Brain pericyte (primary cell): ENCODE measurements at places on chromosomes 13 and 19.
A peak's percentile ranks its signal among the peaks of the same experiment; 100 is the strongest.

- DNase-seq = no peak
These were observed 175.1 kb upstream of the KL start for GRCh38 chr13:32840989-32841713.

DNA sequence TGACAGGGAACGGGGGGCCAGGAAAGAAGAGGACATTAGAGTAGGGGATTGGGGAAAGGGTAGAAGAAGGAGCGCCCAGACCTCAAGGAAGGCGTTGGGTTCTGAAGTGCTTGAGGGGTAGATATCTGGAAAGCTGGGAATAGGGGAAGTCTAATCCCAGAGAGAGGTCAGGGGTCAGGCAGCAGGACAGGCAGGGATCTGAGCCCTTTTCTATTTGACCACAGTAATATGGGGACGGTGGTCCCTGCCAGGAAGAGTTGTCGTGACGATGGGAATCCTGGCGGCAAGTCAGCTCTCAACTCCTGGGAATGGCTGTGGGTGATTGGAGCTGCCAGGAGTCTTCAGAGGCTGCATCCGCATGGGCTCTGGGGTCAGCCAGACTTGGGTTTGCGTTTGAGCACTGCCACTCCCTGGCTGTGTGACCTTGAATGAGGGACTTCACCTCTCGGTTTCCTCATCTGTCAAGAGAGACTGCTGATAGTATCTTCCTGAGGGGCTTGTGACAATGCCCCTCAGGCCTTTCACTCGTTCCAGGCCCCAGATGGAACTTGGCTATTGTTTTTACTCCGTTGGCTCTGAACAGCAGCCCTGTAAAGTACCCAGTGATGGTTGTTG, 1.3 kb downstream of the AP2A1 start:
- no peak for DNase-seq

DNA sequence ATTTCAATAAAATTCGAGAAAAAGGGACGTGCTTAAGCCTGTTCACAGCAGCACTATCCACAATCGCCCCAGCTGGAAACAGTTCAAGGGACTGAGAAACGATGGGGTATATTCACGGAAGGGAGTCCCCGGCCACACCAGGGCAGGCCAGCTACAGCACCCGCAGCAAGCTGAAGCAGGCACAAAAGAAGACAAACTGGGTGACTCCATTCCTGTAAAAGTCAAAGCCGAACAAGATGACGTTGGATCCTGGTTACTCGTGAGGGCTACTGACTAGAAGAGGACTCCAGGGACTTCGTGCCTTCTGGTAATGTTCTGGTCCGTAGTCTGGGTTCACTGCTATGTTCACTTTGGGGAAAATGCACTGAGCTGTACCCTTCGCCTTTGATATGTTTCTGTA, 57.6 kb downstream of the COL4A1 start:
- no peak for DNase-seq

DNA sequence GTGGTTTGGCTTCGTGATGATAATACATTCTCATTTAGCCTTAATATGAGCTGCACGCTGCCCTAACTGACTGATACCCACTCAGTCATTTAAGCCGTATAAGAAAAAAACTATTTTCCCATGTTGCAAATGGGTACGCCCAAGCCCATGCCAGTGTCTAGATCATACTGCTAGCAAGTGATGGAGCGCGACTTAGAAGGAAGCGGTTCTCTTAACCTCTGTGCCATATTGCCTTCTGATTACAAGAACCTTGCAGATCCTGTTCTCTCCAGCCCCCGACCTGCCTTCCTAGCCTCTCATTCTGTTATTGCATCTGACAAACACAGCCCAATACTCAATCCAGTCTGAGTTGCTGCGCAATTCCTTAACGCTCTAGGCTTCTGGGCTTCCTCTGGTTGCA, 603 bp downstream of the GPALPP1 start:
- no peak for DNase-seq

- no peak for DNase-seq
These were observed at the start of gene APC2 for GRCh38 chr19:1449467-1450442. Gene APC2, plus strand, starts transcription at chr19:1450121. Its CDS starts 2,881 bp downstream, at chr19:1453002.

GRCh38 chr13:113835461-113836270, 28.2 kb downstream of the GAS6 start:
- peak; percentile 82 for DNase-seq

GRCh38 chr13:40490086-40490758, 176.2 kb downstream of the FOXO1 start:
- DNase-seq = no peak

GRCh38 chr19:10187315-10187714, 7.4 kb downstream of the DNMT1 start:
- DNase-seq = no peak

GRCh38 chr13:75825161-75825560, 189.0 kb downstream of the LMO7 start:
- DNase-seq = no peak

DNA sequence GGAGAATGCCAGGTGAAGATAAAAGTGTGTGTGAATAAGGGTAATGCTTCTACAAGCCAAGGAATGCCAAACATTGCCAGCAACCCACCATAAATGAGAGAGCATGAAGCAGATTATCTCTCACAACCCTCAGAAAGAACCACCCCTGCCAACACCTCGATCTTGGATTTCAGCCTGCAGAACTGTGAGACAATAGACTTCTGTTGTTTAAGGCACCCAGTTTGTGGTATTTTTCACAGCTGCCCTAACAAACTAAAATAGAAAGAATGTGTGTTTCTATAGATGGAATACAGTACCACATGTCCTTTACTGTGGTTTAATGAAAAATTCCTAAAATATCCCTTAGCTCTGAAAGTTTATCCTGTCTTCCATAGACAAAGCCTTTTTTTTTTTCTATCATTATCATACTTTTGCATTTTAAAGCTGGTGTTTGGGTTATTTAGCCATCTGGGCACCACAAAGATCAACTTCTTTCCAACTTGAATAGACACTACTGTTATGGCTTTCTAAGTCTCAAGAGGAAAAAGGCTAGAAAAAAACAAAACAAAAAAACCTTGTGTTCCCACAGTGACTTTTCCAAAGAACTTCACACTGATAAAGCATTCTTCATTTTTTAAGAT, 505.6 kb downstream of the KCTD12 start:
- DNase-seq = no peak

GRCh38 chr13:99083981-99084380, 106.1 kb upstream of the DOCK9 start:
- no peak for DNase-seq

DNA sequence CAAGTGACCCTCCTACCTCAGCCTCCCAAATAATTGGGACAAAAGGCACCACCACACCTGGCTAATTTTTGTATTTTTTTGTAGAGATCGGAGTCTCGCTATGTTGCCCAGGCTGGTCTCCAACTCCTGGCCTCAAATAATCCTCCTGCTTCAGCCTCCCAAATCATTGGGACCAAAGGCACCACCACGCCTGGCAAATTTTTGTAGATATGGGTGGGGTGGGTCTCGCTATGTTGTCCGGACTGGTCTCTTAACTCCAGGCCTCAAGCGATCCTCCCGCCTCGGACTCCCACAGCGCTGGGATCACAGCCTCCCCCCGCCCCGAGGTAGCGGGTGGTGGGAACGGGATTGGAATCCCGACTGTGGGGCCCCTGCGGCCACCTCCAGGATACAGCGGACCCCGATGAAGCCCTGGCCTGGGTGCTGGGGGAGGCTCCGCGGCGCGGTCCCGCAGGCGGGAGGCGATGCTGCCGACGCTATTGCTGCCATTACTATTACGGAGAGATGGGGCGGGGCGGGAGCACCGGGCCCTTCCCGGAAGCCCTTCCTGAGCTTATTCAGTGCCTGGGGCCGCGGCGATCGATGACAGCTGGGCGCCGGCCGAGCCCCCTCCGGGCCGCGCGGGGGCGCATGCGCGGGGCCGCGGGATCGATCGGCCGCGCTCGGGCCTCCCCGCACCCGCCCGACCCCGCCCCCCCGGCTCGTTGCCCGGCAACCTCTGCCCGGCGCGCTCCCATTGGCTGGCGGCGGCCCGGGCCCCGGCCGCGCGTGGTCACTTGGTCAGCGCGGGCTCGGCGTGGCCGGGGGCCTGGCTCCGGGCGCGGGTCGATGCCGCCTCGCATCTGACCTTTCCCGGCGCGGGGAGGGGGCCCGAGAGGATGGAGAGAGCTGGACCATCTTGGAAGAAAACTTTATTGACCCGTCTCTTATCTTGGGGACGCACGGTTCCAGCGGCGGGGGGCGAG, 27.9 kb upstream of the ONECUT3 start:
- DNase-seq = no peak

DNA sequence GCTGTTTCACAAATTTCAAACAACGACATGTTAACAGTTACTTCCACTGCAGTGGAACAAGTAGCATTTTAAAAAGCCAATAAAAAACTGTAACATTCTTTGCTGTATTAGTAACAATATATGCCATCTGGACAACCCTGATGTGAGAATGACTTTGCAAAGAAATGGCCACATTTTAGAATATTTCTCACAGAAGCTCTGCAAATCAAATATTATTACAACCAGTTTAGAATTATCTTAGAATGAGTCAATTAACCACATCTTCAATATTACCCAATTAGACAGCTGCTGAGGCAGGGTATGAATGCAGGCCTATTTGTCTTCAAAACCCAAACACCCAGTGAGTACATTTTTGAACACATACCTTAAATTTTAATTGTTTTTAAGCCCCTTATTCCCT, 3.2 kb downstream of the ZNF699 start:
- no peak for DNase-seq

- no peak for DNase-seq
These were observed 90.2 kb downstream of the RAB20 start for GRCh38 chr13:110471156-110471832.

GRCh38 chr19:54209811-54210494, 9.3 kb downstream of the RPS9 start:
- DNase-seq = peak; percentile 86

DNA sequence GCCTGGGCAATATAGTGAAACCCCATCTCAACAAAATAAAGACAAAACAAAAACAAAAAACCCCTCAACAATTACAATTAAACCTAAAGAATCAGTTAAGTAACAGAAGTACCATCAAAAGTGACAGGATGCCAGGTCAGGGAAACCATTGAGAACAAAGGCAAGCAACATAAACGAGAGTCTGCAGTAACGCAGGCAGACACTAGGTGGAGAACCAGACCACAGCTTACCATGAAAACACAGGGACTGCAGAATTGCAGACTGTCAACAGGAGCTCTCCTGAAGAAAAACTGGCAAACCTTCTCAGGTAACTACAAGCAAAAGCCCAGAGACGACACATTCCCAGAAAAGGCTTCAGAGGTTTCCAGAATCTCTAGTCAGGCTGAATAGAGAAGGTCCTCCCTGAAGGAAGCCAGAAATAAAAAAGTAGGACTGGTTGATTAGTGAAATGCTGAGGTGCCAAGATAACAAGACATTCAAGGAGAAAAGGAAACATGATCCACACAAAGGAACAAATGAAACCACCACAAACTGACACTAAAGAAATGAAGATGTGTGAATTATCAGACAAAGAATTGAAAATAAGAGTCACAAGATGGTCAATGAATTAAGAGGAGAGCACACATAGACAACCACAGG, 2.2 kb upstream of the ZNF665 start:
- DNase-seq = peak; percentile 31
